ENCODE measurements at places on chromosomes 4 and X.
A peak's percentile ranks its signal among the peaks of the same experiment; 100 is the strongest.

GRCh38 chrX:17005712-17006368 lies 59.4 kb downstream of the REPS2 start:
- no peak for DNase-seq

DNA sequence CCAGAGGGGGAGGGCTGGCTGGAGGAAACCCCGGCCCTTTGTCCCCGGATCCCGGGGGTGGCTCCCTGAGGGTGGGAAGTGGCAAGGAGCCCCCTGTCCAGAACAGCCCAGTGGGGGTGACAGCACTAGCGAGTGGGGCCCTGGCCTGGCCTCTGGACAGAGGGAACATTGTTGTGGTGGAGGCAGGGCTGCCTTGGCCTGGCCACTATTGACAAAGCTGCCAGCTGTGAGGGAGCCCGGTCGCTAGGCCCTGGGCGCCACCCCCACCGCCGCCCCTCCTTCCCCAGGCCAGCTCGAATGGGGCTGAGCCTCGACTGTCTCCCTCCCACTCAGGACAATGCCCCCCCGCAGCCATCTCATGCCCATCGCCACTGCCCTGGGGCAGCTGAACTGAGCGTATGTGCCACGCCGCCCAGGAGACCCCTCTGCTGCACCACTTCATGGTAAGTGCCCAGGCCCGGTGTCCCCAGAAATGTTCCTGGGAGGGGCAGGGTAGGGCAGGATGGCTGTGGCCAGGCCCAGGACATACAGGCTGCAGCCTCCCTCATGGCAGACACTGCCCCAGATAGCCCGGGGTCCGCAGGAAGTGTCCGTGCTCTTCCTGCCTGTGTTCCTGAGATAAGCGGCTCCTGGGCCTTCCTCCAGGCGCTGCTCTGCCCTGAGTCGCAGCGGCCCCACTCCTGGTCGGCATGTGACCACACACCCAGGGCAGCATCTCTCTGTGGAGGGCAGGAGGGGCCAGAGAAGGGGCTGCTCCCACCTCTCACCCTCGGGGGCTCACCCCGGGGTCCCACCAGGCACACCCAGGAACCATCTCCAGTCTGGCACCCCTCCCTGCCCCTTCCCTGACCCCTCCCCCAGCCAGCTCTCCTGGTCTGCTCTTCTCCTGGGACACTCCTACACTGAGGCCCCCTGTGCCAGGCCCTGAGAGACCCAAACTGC lies 1.4 kb downstream of the PLXNB3 start:
- DNase-seq: no peak

DNA sequence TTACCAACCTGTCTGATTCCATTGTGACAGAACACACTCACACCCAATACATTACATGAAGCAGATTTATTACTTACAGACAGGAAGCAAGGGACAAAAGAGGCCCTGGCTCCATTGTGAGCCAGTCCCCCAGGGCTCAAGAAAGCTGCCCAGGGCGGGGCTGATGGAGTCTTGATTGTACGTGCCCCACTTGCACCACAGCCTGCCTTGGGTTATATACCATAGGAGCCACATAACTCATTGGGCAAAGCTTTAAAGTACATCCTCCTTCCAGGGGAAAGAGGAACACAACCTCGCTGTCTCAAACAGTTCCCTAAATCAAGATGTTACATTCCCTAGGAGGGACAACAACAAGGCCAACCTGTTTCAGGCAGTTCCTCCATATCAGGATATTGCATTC lies 3.4 kb upstream of the ZRSR2 start:
- no peak for DNase-seq

DNA sequence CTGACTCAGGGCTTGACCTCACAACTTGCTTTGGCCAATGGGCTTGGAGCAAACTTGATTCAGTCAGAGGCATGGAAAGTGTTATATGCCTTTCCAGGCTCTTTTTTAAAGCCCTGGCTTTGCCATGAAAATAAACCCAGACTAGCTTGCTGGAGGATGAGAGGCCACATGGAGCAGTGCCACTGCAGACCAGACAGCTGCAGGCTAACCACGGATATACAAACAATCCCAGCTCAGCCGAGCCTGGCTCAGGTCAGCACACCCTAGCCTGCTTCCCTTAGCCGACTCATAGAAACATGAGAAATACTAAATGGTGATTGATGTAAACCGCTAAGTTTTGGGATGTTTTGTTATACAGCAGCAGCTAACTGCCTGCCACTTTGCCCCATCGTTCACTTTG lies 345.1 kb downstream of the ARHGAP10 start:
- no peak for DNase-seq

- DNase-seq: peak; percentile 42
Observed at GRCh38 chrX:22063284-22063683, 31.2 kb downstream of the PHEX start.

DNA sequence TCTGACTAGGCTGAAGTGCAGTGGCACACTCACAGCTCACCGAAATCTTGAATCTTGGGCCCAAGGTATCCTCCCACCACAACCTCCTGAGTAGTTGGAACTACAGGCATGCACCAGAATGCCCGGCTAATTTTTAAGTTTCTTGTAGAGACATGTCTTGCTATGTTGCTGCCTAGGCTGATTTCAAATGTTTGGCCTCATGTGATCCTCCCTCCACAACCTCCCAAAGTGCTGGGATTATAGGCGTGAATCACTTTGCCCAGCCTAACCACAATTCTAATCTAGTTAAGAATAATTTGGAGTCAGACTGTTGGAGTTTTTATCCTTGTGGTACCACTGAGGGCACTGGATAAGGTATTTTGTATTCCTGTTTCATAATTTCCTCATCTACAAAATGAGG lies 317.5 kb upstream of the AGA start:
- no peak for DNase-seq

DNA sequence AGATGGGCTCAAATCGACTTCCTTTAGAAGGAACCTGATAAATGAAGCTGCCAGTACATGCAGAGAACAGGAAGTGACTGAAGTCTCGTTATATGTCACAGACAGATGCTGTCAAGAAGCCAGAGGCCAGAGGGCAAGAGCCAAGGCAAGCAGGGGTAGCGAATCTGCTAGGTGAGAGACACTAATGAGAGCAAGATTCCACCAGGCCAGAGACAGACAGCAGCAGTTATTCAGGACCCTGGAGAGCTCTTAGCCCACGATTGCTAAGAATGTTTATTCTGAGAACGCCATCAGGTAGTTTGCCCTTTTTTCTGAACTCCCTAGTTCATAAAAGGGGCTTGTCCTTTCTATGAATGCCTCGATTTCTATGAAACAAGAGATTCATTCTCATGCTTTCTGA lies 73.7 kb downstream of the BEND2 start:
- DNase-seq: peak; percentile 5

DNA sequence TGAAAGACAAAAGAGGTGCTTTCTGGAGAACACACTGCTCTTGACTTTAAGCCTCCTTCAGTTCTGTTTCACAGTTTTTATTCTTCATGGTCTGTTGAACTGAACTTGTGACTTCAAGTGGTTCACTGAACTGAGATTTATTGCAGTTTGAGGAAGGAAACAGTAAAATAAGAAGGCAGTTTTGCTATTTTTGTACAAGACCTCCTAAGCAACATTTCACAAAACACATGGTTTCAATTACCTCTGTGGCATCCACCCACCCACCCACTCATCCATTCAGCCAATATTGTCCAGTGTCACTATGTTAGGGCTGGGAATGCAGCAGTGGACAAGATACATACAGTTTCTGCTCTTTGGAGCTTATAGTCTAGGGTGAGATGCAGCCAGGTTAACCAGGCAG lies 131.3 kb downstream of the IL1RAPL2 start:
- no peak for DNase-seq

- no peak for DNase-seq
Observed at GRCh38 chr4:137660211-137660610, 127.9 kb upstream of the PCDH18 start.

DNA sequence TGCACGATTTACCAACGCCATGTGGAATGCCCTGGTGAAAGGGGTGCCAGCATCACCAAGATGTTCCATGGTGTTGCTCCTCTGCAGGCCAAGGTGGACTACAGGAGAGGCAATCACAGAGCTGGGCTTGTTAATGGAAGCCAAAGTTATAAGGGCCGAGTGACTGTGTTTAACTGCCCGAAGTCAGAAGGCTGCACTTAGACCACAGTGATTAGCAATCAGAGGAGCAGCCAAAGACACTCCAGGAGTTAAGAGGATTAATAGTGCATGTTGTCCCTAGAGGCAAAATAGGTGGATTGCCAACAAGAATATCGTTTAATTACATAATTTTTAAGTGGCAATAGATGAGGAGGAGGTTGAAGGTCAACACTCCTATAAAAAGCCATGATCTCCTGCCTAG lies 22.8 kb upstream of the SLC25A43 start:
- DNase-seq: no peak

- no peak for DNase-seq
Observed at GRCh38 chrX:13050151-13050550, 5.7 kb upstream of the FAM9C start.

DNA sequence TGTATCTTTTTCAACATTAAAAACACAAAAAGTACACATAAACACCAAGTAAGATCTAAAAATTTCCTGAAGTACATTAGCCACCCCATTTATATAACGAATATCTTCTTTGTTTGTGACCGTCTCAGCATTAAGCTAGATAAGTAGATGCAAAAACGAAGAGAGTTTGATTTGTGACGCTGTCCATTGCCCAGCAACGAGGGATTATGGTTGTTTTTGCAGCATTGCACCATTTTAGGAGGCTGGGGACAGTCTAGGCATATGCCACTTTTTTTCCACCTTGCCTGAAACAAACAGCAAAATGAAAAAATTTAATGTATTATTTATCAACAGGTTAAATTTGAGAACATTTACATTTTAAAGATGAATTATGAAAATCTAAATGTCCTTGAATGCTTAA lies 12.0 kb upstream of the IGSF1 start:
- DNase-seq: no peak

GRCh38 chr4:183303301-183303700 lies 16.8 kb downstream of the CLDN22 start:
- no peak for DNase-seq

DNA sequence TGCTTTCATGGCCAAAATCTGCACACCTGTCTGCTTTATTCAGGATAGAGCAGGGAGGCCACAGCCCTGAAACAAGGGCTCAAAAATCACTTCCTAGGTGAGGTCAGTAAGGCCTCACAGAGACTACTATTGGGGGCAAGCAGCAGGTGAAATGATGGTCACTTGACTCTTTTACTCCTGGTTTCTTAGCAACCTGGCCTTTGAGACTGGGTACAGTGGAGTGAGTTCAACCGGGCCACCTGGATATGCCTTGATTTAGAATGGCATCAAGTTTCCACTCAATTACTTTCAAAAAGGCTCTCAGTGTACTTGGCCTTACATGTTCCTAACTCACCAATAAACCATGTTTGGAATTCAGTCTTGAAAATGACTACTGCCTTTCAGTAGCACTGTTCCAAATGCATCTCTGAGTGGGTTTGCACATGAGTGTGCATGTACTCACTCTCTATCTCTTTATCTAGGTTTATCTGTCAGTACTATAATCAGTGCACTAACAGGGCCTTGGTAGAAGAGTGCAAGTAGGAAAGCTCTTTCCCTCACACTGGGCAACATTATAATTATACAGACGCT lies 388.2 kb downstream of the OPHN1 start:
- no peak for DNase-seq

- DNase-seq: no peak
Observed at GRCh38 chr4:26866781-26867180, 6.1 kb downstream of the STIM2 start.

DNA sequence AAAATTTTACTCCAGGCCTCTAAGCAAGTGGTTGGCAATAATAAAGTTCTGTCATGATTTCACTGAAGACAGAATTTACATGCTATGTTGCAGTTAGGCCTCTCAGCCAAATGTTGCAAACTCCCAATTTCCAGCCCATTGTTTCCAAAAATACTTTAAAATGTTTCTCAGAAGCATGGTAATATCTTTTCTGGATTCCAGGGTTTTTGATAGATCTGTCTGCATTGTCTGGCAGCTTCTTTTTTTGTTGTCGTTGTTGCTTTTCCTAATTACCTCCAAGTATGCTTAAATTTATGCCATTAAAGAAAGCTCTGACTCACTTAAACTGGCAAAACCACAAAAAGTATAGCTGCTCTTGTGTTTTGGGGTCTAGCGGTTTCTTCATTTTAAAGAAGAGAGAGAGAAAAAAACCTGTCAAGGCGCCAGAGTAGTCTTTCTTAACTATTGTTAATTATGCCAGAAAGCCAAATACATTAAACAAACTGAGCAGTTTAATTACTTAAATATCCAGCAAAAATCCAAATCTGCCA lies 97.0 kb downstream of the AGTR2 start:
- DNase-seq: no peak

GRCh38 chrX:11756354-11757318 lies 1.4 kb upstream of the MSL3 start:
- DNase-seq: peak; percentile 19

- DNase-seq: peak; percentile 97
Observed at GRCh38 chrX:318068-318738, 393 bp downstream of the GTPBP6 start.

DNA sequence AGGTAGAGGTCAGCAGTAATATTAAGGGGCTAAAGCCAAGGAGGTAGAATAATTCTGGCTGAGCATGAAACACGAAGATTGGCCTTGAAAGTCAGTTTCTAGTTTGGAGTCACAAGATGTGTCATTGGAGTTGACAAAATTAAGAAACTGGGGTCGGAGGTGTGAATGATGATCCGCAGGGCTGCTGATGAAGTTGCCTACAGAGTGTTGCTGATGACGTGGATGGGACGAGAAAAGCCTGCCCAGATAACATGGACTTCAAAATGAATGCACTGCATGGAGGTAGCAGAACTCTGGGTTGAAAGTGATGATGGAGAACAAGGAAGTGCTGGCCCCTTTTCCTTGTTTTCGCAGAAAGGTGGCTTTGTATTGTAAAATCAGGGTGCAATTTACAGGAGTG lies 60.5 kb downstream of the DTHD1 start:
- DNase-seq: no peak

DNA sequence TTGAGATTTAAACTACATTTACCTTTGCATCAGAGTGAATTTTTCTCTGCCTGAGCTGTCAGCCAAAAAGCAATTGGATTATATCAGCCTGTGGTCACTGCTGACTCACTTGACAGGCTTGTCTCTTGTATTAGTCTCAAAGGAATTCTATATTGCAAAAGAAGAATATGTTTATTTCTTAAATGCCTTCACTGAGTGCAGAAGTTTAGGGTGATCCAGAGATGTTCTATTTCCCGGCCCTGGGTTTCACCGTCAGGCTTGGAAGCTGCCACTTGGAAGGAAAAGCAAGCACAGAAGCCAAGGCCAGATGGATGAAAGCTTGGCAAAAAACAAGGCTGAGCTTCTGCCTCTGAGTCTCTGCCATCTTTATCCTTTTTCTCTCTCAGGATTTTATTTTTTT lies 80.9 kb downstream of the FAM114A1 start:
- no peak for DNase-seq

GRCh38 chr4:127686658-127687057 lies 43.5 kb upstream of the SLC25A31 start:
- no peak for DNase-seq

GRCh38 chr4:141610365-141610764 lies 26.0 kb upstream of the IL15 start:
- DNase-seq: no peak

Data from GM20000 (cell line).